Fibroblast of gingiva (primary cell): ENCODE measurements at places on chromosomes 2 and 18.

GRCh38 chr2:240818293-240819125 is 1.5 kb downstream of the KIF1A start:
- no peak for DNase-seq

DNA sequence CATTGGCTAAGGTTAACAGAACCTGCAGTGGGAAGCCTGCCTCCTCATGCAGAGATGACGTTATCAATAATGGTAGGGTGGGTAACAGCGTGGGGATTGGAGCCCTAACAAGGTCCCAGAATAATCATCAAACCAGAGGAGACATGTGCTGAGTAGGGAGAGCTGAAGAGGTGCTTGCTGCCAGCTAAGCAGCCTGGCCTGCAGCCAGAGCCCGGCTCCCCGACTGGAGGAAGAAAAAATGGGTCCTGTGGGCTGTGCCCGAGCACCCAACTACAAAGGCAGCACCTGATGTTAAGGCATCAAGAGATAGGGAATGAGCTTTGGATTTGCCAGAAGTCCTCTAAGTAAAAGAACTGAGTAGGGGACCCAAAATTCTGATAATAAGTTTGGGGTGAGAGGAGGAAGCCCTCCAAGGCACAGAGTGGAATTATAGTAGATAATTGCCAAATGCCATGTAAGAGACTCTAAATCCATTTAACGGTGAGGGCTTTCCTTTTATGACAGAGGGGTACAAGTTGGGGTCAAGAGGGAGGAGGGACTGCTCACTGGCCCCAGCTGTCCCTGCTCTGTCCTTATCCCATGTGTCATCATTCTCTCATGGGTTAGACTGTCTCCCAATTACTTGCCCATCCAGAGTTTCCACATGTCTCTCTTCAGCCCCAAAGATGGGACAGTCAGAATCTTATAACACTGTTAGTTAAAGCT is 156.1 kb downstream of the ANTXR1 start:
- DNase-seq = no peak

DNA sequence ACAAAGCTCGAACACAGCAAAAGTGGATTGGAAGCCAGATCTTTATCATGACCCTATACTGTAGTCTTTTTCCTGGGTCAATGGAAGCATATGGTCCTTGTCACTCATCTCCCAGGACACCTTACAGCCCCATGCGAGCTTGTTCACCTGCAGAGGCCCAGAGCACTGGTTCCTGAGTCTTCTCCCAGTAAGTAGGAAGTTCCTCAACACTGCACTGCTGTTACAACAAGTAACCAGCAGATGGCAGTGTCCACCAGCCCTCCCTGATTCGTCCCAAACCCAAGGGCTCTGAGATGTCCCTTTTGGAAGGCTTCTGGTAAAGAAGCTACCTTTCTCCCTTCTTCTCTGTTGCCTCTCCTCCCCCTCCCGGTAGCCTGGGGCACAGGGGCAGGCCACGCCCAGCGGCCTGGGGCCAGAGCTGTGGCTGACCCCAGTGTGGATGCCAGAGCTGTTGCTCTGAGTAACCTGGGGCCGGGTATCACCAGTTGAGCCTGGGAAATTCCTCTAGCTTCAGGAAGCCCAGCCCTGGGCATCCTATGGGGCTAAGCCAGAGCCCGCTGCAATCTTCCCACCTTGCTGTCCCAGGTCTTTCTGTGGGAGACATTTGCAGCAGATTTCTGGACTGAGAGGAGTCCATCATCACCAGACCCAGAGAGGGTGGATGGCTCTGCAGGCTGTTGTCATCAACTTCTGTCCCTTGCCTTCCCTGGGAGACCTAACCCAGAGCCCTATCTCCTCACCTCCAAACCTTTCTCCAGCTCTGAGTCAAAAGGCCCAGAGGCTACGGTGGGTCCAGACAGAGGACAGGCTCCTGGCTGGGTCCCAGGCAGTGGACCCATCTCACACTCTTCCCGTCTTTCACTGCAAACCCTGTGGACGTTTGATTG is 5.3 kb upstream of the GDF7 start:
- DNase-seq = peak; percentile 61

- no peak for DNase-seq
Measured at GRCh38 chr2:236352761-236353593, 88.8 kb upstream of the ASB18 start.
